Muscle of leg (tissue), 16 donors: ENCODE measurements at places on chromosomes 3 and 15. TPM values are rescaled to one million over a fixed set of nuclear protein-coding genes. Genes with fewer than 3 reads are reported as not detected.

GRCh38 chr15:100570275-100570674 lies 31.7 kb downstream of the LINS1 start:
- DNase-seq: no peak

DNA sequence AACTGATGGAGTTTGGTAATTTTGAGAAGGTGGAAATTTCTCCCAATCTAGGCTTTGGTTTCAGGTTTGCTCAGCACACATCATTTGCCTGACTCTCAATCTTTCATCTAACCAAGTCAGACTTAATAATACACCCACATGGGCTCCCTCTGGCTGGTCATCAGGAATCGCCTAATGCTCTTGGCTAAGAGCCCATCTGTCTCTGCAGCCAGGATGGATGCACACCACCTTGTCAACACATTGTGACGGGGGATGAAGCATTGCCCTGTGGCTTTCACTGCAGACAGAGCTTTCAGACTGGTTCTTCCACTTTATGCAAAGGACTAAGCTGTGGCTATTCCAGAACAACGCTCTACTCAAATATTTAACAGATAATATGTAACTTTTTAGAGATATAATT lies 3.0 kb upstream of the HDGFL3 start:
- no peak for DNase-seq

GRCh38 chr3:31707286-31707685 lies 174.6 kb downstream of the STT3B start:
- DNase-seq: no peak

Gene KY
- 47.3 TPM for polyA plus RNA-seq

Gene ST3GAL6
- polyA plus RNA-seq: 7.5 TPM

Gene MYH15
- 0.39 TPM for polyA plus RNA-seq

GRCh38 chr3:100207886-100208285 lies 52.9 kb upstream of the TBC1D23 start:
- DNase-seq: no peak

DNA sequence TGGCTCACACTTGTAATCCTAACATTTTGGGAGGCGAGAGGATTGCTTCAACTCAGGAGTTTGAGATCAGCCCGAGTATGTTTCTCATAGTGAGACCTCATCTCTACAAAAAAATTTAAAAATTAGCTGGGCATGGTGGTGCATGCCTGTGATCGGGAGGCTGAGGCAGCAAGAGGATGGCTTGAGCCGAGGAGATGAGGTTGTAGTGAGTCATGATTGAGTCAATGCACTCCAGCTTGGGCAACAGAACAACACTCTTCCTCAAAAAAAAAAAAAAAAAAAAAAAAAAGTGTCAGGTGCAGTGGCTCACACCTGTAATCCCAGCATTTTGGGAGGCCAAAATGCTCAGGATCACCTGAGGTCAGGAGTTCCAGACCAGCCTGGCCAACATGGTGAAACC lies 2.4 kb downstream of the RPL39L start:
- no peak for DNase-seq

GRCh38 chr3:195040094-195040493 lies 230.9 kb downstream of the XXYLT1 start:
- no peak for DNase-seq

DNA sequence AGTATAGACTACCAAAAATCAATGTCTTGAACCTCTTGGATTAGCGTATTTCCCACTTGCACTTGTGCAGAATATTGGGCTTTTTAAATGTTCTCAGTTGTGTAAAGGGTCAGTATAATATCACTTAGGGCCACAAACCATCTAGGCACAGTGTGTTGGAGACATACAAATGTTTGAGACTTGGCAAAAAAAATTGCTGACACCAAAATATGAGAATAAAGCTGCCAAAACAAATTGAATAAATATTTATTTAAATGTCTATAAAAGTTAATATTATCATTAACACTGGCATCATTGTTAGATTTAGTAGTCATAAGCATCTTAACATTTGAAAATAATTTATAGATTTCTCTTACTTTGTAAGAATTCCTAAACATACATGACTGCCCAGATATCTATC lies 30.9 kb upstream of the MLF1 start:
- no peak for DNase-seq
